HFFc6 (cell line): ENCODE measurements at places on chromosomes 13 and 19.
A peak's percentile ranks its signal among the peaks of the same experiment; 100 is the strongest.

GRCh38 chr13:26758496-26759157 is 2.0 kb downstream of the GPR12 start:
- DNase-seq = no peak

DNA sequence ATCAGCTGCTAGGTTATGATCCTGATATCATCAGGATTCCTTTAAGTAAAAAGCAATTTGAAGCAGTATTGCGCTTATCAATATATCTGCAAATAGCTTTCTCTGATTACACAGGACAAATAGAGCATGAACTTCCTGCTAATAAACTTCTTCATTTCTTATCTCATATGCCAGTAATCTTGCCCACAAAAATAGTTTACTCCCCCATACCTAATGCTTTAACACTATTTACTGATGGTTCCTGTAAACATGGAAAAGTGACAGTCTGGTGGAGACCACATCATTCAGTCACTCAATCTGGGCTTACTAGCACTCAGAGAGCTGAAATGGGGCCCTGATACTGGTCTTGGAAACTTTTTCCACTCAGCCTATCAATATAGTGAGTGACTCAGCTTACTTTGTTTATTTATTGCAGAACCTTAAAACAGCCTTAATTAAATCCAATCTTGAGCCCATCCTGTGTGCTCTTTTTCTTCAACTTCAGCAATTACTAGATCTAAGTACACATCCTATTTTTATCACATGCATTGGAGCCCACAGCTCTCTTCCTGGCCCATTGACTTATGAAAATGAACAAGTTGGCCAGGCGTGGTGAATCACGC is 1464.3 kb downstream of the UQCRFS1 start:
- DNase-seq = no peak

GRCh38 chr13:49258089-49258796 is 10.5 kb downstream of the CDADC1 start:
- no peak for DNase-seq

DNA sequence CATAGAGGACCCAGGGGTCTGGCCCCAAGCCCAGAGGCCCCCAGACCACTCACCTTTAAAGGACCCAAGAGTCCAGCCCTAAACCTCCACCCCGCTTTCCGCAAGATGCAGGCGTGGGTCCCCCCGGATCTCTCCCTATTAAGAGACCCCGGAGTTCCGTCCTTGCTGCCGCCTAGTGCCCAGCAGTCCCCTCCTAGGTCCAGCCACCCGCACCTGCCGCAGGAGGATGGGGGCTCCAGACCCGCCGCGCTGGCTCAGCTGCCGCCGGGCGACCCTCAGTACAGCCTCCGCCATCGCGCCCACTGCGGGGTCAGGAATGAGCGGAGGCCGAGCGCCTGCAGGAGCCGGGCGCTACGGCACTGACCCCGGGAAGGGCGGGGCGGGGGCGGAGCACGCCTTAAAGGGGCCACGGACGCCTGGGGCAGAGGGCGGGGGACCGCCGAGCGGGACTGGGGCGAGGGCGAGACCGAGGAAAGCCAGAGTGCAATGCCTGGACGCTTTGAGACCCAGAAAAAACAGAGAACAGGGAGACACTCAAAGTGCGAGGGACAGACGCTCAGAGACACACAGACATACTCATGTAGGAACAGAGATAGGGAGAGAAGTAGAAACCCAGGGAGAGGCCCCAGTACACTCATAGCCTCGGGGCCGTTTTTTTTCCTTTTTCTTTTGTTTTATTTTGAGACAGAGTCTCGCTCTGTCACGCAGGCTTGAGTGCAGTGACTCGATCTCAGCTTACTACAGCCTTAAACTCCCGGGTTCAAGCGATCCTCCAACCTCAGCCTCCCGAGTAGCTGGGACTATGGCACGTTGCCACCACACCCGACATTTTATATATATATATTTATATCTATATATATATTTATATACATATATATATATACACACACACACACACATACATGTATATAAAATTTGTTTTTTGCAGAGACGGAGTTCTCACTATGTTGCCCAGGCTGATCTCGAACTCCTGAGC is at the start of gene ETHE1:
Gene ETHE1, minus strand, starts transcription at position 318 of the 976 bp plus-strand sequence. Its CDS starts 24 bp downstream, at position 294.
- peak; percentile 64 for DNase-seq

GRCh38 chr13:37546087-37546486 is 52.5 kb downstream of the POSTN start:
- DNase-seq = no peak

DNA sequence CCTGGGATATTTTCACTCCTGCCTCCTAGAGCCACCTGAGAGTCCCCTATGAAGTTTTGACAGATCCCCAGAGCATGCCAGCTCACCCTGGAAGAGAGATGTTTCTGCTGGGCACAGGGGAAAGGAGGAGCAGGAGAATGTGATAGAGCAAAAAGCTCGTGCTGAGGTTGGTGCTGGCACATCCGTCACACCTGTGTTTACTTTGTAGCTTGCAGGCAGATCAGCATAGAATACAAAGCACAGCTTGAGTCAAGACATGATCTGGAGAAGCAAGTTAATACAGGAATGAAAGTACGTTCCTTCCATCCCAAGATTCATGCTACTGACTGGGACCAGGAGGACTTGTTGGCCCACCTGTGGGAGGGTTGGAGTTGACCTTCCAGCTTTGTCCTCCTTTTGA is 46.1 kb downstream of the HSPH1 start:
- no peak for DNase-seq

DNA sequence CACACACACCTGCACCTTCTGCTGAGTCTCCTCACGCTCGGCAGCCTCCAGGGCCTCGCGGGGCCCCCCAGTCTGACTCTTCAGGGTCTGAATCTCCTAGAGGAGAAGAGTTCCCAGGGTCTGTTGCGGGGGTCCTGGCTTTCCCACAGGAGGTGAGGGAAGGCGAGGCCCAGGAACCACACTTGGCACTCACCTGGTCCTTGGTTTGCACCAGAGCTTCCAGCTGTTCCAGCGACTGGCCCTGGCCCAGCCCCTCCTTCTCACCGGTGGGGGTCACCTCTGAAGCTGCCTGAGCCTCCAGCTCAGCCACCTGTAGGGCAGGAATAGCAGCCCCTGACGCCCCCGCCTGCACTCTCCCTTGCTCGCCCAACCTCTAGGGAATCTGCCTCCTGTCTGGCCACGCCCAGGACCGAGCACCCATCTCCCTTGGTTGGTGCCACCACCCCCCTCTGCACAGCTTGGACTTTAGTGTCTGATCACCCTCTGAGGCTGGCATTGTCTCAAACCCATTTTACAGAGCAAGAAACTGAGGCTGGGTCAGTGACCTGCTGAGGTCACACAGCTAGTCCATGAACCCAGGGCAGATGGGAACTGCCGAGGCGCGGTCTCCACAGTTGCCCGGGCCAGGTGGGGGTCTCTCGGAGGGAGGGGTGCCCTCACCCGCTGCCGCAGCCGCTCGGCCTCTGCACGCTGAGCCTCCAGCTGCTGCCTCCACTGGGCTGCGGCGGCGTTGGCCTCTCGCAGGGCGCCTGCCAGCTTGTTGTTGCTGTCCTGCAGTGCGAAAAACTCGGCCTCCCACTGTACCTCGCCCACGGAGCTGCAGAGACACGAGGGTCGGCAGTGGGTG is 9.5 kb downstream of the HOMER3 start:
- no peak for DNase-seq

DNA sequence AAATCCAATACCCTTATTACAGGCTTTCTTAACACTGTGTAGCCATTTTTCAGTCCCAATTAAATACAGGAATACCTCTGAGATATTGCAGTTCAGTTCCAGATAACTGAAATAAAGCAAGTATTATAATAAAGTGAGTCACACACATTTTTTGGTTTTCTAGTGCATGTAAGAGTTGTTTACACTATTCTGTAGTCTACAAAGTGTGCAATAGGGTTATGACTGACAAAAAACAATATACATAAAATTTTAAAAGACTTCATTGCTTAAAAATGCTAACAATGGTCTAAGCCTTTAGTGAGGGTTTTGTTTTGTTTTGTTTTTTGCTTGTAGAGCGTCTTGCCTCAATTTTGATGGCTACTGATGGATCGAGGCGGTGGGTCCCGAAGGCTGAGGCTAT is 434.4 kb upstream of the NBEA start:
- DNase-seq = no peak

- DNase-seq = no peak
These were observed 44.3 kb downstream of the ZMYM2 start for GRCh38 chr13:20002787-20003186.
